ENCODE measurements at places on chromosomes 4 and X. TPM values are rescaled to one million over a fixed set of nuclear protein-coding genes. Genes with fewer than 3 reads are reported as not detected.

GRCh38 chr4:52012651-52013050, 7.5 kb downstream of the LRRC66 start:
- DNase-seq, result no peak

GRCh38 chr4:40285692-40286091, 49.4 kb upstream of the CHRNA9 start:
- no peak for DNase-seq

- no peak for DNase-seq
Measured at GRCh38 chr4:180617196-180617595, 1626.0 kb upstream of the TENM3 start.

GRCh38 chr4:99054428-99054994, 34.1 kb downstream of the ADH5 start:
- no peak for DNase-seq

Gene PGAM4
- total RNA-seq, result not detected

GRCh38 chr4:151013944-151014343, 1.1 kb downstream of the LRBA start:
- DNase-seq, result no peak

- DNase-seq, result no peak
Measured at GRCh38 chr4:951594-952468, 19.6 kb downstream of the TMEM175 start.

Gene ENPP6
- not detected for total RNA-seq

DNA sequence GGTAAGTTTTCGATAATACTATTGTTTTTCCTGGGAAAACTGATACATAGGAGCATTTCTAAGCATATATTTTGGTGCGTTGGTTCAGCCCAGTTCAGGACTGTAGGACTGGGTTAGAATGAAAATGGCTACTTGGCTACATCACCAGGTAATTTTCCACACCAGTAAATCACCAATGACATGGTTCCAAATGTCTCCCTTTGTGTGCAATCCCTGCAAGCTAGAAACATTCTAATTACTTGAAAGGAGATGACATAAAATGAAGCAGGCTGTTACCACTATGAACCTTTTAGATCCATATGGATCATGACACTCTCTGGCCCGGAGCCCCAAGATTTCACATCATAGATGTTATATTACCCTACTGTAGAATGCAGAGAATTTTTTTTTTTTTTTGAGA, 577.4 kb upstream of the FTHL17 start:
- no peak for DNase-seq

Gene BEX1
- total RNA-seq, result 0.81 TPM

DNA sequence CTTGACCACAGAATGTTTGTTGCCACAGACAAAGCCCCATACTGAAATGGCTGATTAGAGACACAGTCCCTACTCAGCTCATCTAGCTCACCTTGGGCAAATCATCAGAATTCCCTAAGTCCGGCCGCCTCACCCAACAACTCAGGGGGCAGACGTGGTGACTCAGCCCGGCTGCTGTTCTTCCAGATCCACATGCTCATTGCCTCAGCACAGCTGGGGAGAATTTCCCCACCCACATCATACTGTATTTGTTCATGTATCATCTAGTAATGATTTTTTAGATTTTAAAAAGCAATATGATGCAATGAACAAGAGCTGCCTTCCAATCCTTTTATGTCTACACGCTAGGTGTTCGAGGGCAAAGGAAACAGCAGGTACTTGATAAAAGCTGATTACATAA, 333.8 kb upstream of the TENM3 start:
- no peak for DNase-seq

- DNase-seq, result no peak
Measured at GRCh38 chrX:2261831-2262667, 238.7 kb downstream of the DHRSX start.

- DNase-seq, result no peak
Measured at GRCh38 chr4:67568820-67569219, 10.3 kb downstream of the STAP1 start.

Gene FAM9B
- not detected for total RNA-seq

GRCh38 chrX:132442691-132443090, 46.1 kb downstream of the MBNL3 start:
- DNase-seq, result no peak

- DNase-seq, result no peak
Measured at GRCh38 chr4:94226763-94227162, 19.1 kb downstream of the SMARCAD1 start.

GRCh38 chr4:134540588-134540987, 339.0 kb upstream of the PABPC4L start:
- DNase-seq, result no peak

DNA sequence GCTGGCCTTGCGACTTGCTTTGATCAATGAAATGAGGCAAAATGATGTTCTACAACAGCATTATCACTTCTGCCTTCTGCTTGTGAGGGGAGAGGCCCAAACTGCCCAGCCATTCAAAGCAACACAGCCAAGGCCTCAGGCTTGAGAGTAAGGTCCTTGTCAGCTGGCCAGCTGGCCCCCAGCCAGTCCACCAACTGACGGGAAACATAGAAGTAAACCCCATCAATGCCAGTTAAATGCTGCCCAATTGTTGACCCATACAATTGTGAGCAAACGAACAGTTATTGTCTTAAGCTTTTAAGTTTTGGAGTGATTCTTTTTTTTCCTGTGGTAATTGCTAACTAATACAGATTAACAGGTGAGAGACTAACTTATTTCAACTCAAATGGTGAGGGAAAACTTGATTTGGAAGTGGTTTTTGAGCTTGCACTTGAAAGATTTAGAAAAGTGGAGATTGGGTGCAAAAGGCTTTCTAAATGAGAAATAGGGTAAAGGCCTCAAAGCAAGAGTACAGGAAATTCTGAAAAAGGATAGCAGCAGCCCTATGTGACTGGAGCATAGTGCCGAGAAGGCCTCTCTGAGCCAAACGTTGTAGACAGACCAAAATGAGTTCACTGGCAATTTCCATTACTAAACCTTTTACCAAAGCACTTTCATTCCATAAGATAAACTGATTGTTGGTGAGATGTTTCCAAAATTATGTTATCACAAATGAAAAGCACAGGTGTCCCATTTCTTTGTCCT, 66.9 kb downstream of the ARHGEF38 start:
- no peak for DNase-seq

Gene CTAG2
- total RNA-seq, result not detected

- DNase-seq, result no peak
Measured at GRCh38 chrX:133297284-133297683, 79.1 kb upstream of the TFDP3 start.

- DNase-seq, result no peak
Measured at GRCh38 chrX:72713130-72713529, 976 bp downstream of the PHKA1 start.

Gene MAGEA2B
- not detected for total RNA-seq

Gene PRDM5
- total RNA-seq, result not detected

GRCh38 chr4:180539284-180539683, 1703.9 kb upstream of the TENM3 start:
- DNase-seq, result no peak

- no peak for DNase-seq
Measured at GRCh38 chr4:185518494-185518893, 16.8 kb downstream of the PDLIM3 start.

Gene TBX22
- not detected for total RNA-seq

DNA sequence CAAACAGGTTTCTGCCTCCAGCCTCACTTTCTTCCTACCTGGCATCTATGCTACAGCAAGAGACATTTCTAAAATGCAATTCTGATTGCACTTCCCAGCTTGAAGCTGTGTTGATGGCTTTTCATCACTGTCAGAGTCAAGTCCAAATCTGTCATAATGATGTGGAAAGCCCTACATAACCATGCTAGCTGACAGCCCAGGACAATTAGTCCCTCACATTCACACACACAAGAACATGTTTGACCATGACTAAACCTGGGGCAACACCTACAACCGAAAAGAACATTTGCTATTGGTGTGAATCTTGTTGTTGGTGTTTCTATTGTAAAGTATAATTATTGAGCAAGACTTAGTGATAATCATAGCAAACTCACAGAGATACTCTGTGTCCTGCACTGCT, 58.2 kb downstream of the PPM1K start:
- no peak for DNase-seq

Gene TACR3
- total RNA-seq, result not detected

Gene WNK3
- total RNA-seq, result 0.15 TPM

Gene ADH6
- total RNA-seq, result not detected

Gene TCEAL6
- not detected for total RNA-seq

GRCh38 chrX:132631579-132632232, 142.9 kb upstream of the MBNL3 start:
- DNase-seq, result no peak

- DNase-seq, result no peak
Measured at GRCh38 chr4:73103799-73104503, 34.4 kb upstream of the COX18 start.

DNA sequence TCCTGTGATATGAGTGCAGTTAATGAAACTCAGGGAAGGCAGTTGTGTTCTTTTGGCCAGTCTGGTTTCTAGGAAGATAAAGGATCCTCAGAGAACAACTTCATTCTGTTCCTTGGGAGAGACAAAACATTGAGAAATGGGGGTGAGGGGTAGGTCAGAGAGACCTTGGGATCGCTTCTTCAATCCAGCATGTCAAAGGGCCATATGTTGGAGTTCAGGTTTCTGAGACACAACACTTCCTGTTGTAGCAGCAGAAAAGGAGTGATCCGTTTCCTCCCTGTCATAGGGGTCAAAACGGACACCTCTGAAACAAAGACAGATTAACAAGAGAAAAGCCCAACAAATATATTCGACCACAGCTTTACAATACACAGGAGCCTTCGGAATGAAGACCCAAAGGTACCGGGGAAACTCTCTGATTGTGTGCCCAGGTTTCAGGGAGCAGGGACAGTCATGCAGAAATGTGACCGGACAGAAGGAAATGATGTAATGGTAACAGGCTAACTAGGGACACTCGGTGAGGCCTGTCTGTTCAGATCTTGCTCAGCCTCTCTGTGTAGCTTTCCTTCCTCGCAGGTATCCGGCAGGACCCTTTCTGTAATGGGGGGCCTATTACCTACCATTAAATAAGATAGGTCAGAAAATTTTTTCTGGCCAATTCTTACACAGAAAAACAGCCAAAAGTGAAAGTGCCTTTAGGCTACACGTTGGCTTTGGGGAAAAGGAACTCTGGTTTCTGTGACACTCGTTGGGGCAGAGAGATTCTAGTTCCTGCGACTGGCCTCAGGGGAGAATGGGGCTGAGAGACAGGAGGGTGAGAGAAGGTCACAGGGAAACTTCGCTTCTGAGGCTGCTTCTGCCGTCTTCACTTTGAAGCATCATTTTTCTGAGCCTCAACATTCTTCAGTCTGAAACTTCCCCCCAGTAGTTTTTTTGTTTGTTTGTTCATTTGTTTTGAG, 103.3 kb upstream of the TLR3 start:
- DNase-seq, result no peak
